ENCODE measurements at places on chromosomes 3 and 15. TPM values are rescaled to one million over a fixed set of nuclear protein-coding genes. Genes with fewer than 3 reads are reported as not detected.

UBE3A gene
- 103 TPM for total RNA-seq

ACP3 gene
- 1.1 TPM for total RNA-seq

SOX14 gene
- not detected for total RNA-seq

CCDC39 gene
- total RNA-seq: not detected

UBAP1L gene
- total RNA-seq: 1.3 TPM

ARPIN gene
- 11.3 TPM for total RNA-seq

SHC4 gene
- 2.4 TPM for total RNA-seq

WDR82 gene
- total RNA-seq: 67.5 TPM

NDN gene
- 35.5 TPM for total RNA-seq

CCDC13 gene
- total RNA-seq: 0.17 TPM

WDR93 gene
- not detected for total RNA-seq

AP4E1 gene
- 7.1 TPM for total RNA-seq

C3orf85 gene
- total RNA-seq: not detected

TIGIT gene
- total RNA-seq: not detected

SELENOS gene
- 39.3 TPM for total RNA-seq

PROS1 gene
- 38.0 TPM for total RNA-seq

CPNE9 gene
- total RNA-seq: not detected

PRR20G gene
- not detected for total RNA-seq

XCR1 gene
- not detected for total RNA-seq

SECISBP2L gene
- 42.7 TPM for total RNA-seq

TERC gene
- 3.5 TPM for total RNA-seq

NUSAP1 gene
- 1.0 TPM for total RNA-seq

STRA6 gene
- total RNA-seq: not detected

CLRN1 gene
- not detected for total RNA-seq

ST3GAL6 gene
- 27.0 TPM for total RNA-seq

CYP8B1 gene
- total RNA-seq: not detected

MOBP gene
- total RNA-seq: not detected
